Activated CD4-positive, alpha-beta T cell treated with anti-CD3 and anti-CD28 coated beads, Interleukin-2, amount 10 ng/mL, durations not matched to agents 24 days and 14 days (primary cell): ENCODE measurements at places on chromosomes 12 and 14. TPM values are rescaled to one million over a fixed set of nuclear protein-coding genes. Genes with fewer than 3 reads are reported as not detected.
A peak's percentile ranks its signal among the peaks of the same experiment; 100 is the strongest.

DNA sequence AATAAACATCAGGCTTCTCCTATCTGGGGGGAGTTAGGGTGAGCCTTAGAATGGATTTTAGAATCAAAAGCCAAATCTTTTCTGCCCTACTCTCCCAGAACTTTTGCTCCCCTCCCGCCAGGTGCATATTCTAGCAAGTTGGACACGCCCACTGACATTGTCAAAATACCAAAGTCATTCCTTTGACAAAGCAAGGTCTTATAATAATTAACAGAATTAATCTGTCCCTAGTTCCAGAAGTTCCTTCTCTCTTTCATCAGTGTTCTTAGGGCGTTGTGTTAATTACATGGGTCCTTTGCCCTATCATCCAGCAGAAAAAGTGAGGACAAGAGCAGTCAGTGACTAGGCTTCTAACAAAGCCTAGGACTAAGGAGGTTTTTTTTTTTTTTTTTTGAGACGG is 2.4 kb downstream of the PRR13 start:
- no peak for DNase-seq

GRCh38 chr14:72771561-72771960 is 122.3 kb downstream of the DPF3 start:
- DNase-seq: peak; percentile 39

DNA sequence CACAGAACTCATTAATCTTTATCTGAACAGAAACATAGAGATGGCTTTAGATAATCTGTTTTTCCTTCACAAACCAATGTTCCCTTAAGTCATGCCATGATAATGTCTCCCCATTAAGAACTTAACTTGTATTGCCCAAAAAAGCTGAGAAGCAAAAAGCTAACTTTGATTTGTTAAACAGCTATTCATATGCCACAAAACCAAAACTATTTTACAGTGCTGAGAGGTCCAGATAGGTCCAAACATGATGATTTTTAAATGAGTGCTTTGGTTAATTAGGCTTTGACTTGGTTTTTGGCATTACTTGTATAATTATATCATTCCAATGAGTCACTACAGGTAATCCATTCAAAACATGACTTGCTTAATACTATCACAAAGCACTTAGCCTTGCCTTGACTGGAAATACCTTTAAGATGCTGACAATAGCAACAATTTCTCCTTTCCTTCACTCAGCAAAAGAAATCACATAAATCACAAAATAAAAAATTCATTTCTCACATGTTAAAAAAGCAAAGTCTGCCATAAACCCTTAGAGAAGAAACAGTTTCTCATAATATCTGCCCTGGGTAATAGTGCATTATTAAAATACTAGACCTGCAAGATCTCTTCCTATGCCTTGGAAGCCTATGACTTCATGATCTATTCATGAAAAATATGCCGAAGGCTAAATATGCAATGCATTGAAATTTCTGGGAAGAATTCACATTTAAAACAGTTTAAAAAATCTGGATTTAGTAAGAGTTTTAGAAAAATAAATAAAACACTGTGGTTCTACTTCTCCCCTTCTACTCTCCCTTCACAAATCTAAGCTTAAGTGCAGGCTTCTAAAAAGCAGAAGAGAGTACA is 52.0 kb upstream of the SAV1 start:
- DNase-seq: no peak

DNA sequence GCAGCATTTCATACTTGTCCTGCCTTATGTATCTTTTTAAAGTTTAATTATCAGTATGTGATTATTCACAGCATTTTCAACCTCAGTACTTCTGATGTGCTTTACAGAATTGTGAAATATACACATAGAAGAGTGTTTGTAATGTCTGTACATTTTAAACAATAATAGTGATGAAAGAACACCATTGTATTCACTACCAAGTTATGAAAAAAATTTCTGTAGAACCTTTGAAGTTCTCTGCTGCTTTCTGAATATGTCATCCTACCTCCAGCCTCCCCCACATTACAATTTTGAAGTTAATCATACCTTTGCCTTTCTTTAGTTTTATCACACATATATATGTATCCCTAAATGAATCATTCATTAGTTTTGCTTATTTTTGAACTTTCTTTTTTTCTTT is 24.8 kb downstream of the FRMD6 start:
- DNase-seq: no peak

GRCh38 chr14:39339003-39339402 is 93.2 kb downstream of the FBXO33 start:
- DNase-seq: no peak

- DNase-seq: peak; percentile 86
These were observed 72.9 kb downstream of the TRAFD1 start for GRCh38 chr12:112198120-112198733.

GRCh38 chr14:21106176-21106497 is 5.3 kb downstream of the TMEM253 start:
- DNase-seq: no peak

GRCh38 chr14:96881713-96882112 is 84.5 kb downstream of the VRK1 start:
- no peak for DNase-seq

- no peak for DNase-seq
These were observed 65.6 kb downstream of the ACTN1 start for GRCh38 chr14:68913516-68913915.

DNA sequence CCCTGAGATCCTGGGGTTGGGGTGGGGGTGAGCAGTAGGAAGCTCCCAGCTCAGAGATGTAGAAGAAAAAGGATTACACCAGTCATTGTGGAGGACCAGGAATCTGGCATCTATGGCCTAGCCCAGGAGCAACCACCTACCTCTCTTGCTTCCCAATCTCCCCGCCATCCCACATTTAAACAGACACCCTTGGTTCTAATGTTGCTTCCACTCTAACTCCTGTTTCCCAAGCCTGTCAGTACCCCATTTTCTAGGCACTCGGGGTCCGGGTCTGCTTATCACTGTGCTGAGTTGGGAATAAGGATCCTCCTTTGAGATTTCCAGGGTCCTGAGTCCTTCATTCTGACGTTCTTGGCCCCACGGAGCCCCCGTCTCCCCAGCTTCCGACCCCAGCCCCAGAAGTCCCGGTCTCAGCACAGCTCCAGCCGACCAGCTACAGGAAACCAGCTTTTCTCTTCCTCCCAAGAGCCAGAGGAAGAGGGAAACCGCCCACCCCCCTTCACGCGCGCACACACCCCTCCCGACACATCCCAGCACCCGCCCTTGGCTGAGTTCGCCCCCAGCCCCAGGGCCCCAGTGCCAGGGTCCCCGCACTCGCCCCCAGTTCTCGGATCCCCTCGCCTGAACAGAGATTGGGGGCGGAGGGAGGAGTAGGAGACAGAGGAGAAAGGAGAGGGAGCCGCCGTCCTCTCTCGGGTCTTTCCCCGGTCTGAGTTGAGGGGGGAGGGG is 1.2 kb downstream of the ITGA5 start:
- DNase-seq: peak; percentile 73

GRCh38 chr12:73221836-73222235 is 949.7 kb downstream of the TRHDE start:
- DNase-seq: no peak

DNA sequence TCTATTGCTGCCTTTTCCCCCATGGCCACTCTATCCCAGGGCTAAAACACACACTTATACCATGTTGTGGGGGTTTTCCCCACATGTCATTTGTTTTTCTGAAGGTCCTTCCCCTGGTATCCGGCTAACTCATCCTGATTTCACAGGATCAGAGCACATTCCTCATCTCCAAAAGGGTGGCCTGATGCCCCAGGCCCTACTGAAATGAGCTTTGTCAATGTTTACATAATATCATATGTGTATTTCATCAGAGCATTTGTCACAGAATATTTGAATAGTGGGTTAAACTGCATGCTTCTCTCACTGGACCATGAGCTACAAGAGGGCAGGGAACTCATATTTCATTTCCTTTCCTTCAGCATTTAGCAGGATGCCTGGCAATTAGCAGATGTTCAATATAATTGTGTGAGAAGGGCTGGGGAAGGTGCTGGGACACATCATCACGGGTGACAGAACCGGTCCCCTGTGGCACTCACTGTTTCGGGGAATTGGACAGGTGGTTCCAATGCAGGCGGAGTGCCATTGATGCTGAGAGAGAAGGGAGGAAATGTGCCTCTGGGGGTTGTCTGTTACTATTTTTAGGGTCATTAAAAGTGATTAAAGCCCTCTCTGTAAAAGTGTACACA is 26.8 kb downstream of the EMP1 start:
- DNase-seq: no peak

- DNase-seq: no peak
These were observed 103.8 kb downstream of the ACSS3 start for GRCh38 chr12:81181691-81182090.

DNA sequence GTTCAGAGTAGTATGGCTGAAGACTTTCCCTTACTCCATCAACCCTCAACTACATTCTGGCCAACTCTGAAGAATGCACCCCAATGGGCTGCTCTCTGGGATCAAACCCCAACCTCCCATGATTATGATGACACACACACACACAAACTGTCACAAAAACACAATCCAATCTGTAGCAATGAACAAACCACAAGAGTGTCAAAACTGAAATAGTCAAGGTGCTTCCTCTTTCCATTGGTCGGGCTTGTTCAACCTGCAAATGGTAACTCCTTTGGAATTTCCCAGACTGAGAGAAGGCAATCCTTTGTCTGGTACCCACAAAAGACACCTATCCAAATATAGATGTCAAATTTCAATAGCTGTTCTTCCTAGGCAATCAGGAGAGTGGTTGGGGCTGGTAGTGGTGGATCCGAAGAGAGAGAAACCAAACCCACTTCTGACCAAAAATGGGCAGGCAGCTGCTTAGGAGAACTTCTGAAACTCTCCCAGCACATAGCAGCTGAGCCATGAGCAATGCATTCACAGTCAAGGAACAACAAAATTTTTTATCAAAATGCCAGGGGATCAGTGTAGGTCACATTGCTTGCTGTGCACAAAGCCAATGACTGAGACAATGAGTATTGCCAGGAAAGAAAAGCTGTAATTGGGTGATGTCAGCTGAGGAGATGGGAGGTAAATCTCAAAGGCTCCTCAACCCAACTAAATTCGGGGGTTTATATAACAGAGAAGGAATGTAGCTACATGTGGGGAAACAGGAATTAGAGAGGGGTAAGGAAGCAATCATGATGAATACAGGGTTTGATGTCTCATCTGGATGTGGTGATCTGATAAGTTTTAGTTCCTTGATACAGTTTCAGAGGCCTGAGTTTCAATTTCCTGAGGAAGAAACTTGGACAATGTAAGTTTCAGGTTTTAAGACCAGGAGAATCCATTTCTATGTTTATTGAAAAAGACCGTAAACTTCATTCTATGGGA is 191.4 kb downstream of the KITLG start:
- DNase-seq: no peak

- no peak for DNase-seq
These were observed 177.6 kb downstream of the ACSS3 start for GRCh38 chr12:81255456-81255855.

DNA sequence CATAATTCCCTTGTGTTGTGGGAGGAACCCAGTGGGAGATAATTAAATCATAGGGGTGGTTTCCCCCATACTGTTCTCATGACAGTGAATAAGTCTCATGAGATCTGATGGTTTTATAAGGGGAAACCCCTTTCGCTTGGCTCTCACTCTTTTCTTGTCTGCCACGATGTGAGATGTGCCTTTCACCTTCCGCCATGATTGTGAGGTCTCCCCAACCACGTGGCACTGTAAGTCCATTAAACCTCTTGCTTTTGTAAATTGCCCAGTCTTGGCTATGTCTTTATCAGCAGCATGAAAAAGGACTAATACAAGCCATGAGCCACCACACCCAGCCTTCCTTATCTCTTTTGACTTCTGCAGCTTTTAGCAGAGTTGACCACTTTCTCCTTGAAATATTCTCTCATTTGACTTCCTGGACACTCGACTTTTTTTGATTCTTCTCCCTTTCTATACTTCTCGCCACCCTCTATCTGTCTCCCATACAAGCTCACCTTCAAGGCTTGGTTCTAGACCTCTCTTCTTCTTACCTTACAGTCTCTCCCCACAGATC is 2.3 kb downstream of the MTERF2 start:
- no peak for DNase-seq

DNA sequence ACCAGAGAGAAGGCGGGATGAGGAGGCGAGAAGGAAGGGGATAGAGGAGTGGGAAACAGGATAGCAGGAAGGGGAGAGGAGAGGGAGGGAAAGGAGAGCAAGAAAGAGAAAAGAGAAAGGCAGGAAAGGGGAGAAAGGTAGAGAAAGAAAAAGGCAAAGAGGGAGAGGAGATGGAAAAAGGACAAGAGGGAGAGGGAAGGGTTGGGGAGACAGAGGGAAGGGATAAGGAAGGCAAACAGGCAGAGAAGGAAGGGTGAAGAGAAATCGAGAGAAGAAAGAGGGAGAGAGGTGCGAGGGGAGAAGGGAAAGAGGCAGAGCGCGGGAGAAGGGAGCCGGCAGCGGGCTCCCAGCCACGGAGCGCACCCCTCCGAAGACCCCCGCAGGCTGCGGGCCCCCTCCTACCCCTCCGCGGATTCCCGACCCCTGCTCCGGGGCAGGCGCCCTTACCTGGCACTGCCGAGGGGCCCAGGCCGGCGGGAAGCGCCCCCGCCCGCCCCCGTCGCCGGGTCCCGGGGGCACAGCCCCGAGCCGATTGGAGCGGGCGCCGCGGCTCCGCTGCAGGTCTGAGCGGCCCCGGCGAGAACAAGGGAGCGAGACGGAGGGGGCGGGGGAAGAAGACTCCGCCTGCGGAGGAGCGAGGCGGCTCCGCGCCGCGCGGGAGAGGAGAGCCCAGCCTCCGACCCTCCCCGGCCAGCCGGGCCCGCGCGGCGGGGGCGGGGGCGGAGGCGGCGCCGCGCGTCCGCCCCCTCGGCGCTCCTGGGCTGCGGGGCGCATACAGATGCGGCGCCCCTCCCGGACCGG is at the start of gene CDH24:
Gene CDH24 (minus strand): TSS at position 565 of the 801 bp plus-strand sequence. CDS start 1,787 bp downstream, outside the sequence.
- DNase-seq: peak; percentile 94

Gene AKAP3
- total RNA-seq: 0.42 and 1.1 TPM in 2 replicates

Gene CEP170B
- 8.3 and 9.0 TPM in 2 replicates for total RNA-seq

Gene HOXC4
- not detected in 2 replicates for total RNA-seq

Gene P2RX2
- not detected in 2 replicates for total RNA-seq

Gene FGD4
- total RNA-seq: 0.07 TPM in 1 of 2 replicates, not detected in the other

Gene PA2G4
- total RNA-seq: 453 and 472 TPM in 2 replicates

Gene JPH4
- total RNA-seq: not detected in 2 replicates

Gene LAG3
- 253 and 269 TPM in 2 replicates for total RNA-seq

Gene TSPAN11
- not detected in 2 replicates for total RNA-seq

Gene VDR
- total RNA-seq: 267 and 277 TPM in 2 replicates

Gene PLEKHG7
- not detected in 2 replicates for total RNA-seq

Gene NEMP1
- 77.0 and 80.6 TPM in 2 replicates for total RNA-seq
